ENCODE measurements at places on chromosomes 3 and 15.
A peak's percentile ranks its signal among the peaks of the same experiment; 100 is the strongest.

DNA sequence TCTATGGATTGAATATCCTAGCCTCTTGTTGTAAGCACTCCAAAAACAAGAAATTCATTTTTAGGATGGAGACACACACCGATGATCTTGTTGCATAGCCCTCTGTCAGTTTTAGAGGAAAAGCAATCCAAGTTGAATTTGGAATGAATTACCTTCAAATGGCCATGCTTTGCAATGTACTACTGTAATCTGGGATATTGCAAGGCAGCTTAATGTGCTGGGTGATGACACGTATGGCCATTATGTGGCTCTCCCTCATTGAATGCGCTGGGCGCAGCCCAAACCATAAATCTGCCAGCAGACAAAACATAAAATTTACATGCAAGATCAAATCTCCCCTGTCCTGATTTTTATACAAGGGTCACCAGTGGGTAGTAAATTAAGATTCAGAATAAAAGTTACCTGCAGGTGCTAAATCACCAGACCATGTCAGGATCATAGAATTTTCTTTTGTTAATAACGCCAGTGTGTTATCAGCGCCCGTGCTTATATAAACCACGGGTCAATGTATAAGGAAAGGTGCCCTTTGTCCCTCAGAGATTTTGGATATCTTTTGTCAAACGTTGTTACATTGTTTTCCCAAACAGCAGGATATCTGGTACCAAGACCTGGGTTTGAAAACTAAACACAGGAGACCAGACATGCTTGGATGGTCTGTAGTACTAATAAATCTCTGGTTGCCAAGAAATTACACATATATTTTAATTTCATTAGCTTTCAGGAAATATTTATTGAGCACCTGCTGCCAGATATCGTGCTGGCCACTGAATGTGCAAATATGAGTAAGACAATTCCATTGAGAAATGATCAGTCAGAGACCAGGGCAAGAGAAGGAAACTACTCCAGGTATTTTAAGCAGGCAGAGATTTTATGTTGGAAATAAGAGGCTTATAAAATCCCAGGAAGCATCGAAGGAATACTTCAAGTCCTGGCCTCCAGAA, 237.1 kb downstream of the EBLN2 start:
- DNase-seq = no peak

DNA sequence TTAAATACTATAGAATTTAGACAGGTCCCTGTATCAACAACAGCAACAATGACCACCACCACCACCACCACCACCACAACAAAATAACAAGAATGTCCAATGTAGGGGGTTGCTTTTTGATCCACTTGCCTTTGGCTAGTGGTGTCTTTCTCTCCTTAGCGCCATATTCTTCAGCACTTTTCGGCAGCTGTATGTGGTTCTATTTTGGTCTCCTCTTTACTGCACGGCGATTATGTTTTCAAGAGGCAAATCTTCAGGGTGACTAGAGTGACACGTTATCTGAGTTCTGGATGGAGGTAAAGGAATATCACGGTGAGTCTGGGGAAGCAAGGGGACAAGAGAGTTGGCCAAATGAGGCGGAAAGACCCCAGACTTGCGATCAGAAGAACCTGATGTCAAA, 56.1 kb downstream of the ST6GAL1 start:
- no peak for DNase-seq

DNA sequence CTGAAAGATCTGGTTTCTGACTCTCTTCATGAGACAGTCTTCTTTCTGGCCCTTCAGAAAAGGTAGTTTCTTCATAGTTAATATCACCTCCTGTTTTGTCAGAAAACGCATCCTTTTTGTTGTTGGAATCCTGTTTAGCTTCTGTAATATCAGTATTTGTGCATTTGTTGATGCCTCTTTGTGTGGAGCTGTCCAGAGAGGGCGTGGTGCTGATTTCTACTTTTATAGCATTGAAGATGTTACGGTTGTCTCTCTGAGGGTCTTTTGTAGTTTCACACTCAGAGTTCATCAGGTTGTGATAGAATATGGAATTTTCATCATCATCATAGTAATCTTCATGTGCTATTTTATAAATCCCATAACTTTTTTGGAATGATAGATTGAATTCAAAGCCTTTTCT, 8.9 kb downstream of the GPR149 start:
- DNase-seq = no peak

DNA sequence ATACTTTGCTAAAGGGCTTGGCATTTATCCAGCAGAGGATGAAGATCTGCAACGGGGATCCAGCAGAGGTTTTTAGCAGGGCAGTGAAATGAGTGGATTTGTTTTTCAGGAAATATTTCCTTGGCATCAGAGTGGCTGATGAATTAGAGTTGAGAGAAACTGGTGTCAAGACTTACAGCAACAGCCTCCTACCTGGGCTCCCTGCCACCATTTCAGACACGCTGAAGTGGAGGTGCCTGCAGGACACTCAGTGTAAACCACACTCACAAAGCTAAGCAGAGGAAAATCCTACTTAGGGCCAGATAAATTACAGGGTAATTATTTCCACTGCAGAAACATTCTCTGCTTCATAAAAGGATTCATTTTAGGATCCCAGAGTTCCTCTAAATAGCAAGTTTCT, 519.7 kb downstream of the FGF12 start:
- peak; percentile 47 for DNase-seq

GRCh38 chr3:170572665-170573253, 13.1 kb downstream of the SLC7A14 start:
- no peak for DNase-seq

- no peak for DNase-seq
Measured at GRCh38 chr3:109851854-109852253, 514.5 kb upstream of the DPPA4 start.

DNA sequence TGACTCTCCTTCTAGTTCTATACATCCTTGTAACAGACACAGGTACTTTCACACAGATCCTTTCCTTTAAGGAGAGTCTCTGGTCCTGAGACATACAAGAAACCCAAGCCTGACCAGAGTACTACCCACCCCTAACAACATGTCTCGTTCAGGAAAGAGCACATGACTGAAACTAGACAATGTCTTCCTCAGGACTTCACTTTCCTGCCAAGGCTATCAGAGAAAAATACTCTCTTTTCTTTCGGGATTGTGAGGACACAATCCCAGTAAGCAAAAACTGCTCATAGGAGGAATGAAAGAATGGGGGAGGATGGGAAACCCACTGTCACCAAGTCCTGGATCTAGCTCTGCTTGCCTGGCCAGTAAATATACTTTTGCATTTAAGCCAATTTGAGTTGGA, 11.5 kb upstream of the ANKRD28 start:
- no peak for DNase-seq

DNA sequence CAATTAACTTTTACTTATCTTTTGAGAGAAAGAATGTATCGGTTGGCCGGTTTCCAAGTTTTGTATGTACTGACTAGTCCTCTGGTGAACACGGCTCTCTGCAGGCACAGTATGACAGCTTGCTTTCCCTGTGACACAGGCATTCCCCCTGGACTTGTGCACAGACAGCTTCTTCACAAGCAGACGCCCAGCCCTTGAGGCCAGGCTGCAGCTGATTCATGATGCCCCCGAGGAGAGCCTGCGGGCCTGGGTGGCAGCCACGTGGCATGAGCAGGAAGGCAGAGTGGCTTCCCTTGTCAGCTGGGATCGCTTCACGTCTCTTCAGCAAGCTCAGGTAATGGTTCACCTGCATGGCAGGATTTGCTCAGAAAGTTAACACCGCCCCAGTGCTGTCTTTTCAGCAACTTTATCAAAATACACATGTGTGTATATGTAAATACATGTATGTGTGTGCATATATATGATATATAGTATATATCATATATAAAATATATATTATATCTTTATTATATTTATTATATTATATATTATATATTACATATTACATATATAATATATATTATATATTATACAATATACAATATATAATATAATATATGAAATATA, 25.5 kb downstream of the FAN1 start:
- DNase-seq = peak; percentile 16

- no peak for DNase-seq
Measured at GRCh38 chr3:87084868-87085267, 93.9 kb upstream of the VGLL3 start.

GRCh38 chr15:42592716-42593115, 17.3 kb downstream of the STARD9 start:
- no peak for DNase-seq

- no peak for DNase-seq
Measured at GRCh38 chr15:39799552-39800011, 16.9 kb upstream of the FSIP1 start.

- DNase-seq = no peak
Measured at GRCh38 chr15:42619656-42620371, 44.4 kb downstream of the STARD9 start.

DNA sequence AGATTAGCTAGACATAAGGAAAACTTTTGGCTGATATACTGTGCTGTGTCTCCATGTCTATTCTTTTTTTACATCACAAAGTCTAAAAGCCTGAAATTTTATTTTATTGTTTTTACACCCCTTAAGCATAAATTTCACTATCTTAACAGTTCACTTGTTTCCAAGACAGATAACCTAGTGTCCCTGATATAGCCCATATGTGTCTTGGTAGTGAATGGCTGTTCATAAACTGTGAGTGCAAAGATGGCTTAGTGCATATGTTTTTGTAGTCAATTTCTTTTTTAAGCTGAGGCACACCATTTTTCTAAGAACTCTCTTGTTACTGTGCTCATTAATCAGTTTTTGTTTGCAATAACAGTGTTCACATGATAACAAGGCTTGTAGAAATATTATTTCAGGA, 381.1 kb downstream of the OXSM start:
- no peak for DNase-seq

- DNase-seq = no peak
Measured at GRCh38 chr15:95825671-95826411, 504.7 kb upstream of the NR2F2 start.

DNA sequence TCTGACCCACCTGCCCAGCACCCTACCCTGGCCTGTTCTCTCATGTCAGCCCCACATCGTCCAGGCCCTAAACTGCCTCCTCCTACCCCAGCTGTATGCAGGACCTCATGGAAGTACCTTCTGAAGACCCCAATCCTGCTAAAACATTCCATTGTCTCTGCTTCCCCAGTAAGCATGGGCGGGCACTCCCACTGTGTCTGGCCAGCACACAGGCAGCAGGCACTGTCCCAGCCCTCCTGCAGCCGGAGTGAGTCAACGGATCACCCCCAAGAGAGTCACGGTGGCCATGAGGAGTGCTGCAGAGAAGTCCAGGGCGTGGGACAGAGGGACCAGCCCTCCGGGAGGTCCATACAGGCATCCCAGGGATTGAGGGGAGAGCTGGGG, 36.4 kb upstream of the SLCO2A1 start:
- no peak for DNase-seq

DNA sequence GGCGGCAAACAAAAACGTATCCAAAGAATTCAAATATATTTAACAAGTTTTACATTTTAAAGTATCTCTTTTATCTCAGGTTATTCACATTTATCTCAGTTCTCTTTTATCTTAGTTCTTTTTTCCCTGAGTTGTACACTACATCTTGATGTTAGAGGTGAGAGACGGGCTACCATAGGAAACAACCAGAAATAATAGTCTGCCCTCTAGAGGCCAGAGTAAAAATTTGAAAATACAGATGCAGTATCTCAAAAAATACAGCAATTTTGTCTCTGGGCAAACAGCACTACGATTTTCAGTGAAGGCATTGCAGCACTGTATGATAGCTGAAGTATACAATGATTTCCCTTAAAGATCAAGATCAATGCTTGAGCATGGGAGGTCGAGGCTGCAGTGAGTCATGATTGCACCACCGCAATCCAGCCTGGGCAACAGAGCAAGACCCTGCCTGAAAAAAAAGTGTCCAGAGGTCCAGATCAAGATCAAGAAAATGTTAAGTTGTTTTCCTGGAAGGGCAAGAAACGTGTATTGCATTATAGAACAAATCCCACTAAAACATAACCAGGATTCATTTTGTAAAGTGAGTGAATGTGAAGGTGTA, 82.6 kb upstream of the ATP11B start:
- peak; percentile 17 for DNase-seq

GRCh38 chr3:36557708-36558421, 177.6 kb downstream of the STAC start:
- no peak for DNase-seq

DNA sequence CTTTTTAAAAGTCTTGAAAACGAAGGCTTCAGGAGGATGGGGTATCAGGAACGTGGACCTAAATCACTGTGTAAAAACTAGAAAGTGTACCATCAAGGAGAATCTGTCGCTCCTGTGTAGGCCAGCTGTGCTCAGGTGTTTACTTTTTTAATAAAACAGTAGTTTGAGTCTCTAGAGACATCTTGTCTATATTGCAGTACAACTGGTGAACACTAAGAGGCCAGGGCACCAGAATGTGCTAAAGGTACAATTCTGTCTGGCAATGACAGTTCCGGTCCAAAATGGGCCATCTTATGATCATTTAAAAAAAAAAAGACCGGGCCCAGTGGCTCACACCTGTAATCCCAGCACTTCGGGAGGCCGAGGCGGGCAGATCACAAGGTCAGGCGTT, 61.8 kb upstream of the MCF2L2 start:
- peak; percentile 34 for DNase-seq

GRCh38 chr3:72383883-72384282, 464.4 kb downstream of the SHQ1 start:
- no peak for DNase-seq

- DNase-seq = no peak
Measured at GRCh38 chr15:42143356-42143755, 13.1 kb downstream of the PLA2G4F start.

DNA sequence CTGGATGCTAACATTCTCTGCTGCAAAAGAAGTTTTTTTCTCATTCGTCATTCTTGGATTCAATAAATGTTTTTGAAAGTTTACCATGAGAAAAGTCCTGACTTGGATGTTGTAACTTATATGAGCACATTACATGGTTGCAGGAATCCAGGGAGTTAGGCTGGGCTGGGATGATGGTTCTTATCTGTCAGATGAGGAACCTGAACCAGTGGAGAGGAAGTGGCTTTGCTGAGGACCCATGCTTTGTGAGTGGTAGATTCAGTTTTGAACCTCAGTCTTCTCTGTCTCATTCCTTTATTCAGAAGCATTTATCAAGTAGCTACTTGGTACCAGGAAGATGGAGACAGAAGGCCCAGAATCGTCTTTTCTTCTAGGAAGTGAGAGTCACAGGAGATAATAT, 3.7 kb upstream of the GASK1A start:
- DNase-seq = no peak

GRCh38 chr3:152564459-152564858, 270.5 kb upstream of the P2RY1 start:
- DNase-seq = no peak

DNA sequence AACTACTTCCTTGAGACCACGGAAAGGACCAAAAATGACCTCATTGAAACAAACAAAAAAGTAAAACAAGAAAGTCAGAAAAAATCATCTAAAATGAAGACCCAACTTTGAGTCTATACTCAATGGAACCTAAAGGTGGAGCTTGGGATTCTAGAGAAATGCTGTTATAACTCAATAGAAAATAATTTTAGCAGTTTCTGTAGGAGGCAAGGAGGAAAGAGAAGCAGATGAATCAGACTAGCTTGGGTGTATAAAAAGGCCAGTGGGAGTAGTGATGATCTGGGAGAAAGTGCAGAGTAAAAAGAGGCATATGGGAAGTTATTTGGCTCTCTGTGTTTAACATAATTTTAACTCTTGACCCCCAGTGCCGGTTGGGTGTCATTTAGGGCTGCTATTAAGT, 94.4 kb downstream of the TMCO5A start:
- DNase-seq = no peak

- no peak for DNase-seq
Measured at GRCh38 chr3:12643724-12644123, 20.2 kb downstream of the RAF1 start.

GRCh38 chr15:67138891-67139855, 73.8 kb downstream of the SMAD3 start:
- DNase-seq = peak; percentile 8

Data from NCI-H1436 (cell line).